ENCODE measurements at places on chromosomes 6 and 20.

DNA sequence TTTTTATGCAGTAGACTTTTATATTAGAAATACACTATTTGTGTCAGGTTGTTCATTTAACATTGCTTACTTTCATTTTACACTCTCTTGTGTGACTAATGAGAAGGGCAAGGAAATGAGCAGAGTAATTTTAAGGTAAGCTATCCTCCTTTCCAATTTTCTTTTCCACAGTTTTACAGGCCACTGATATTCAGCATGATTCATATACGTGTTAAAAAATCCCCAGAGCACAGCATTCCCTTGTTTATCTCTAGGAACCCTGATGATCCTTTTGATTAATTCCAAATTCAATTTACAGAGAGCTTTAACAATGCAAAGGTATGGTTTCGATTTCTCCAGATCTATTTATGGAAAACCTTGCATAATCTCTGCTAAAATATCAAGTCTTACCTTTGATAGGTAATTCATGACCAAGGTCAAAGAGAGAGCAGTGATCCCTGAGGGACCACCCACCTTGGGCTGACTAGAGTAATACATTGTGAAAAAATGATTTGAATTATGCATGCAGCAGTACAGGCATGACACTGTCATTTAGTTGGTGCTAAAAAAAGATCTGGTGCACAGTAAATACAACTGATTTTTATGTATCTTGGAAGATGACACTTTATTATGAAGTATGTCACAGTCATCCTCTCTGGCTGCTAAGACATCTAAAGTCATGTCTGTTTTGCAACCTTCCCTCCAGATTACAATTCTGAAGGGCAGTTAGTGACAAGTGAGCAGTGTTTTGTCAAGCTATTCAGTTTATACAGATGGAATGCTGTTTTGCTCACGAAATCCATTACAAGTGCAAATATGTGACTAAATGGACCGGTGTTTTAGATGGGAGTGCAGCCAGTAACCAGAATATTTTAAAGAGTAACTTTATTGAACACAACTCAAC is 736.6 kb downstream of the EPHA7 start:
- DNase-seq, result no peak

- no peak for DNase-seq
These were observed 67.9 kb upstream of the RNF24 start for GRCh38 chr20:4083098-4083865.

- no peak for DNase-seq
These were observed 68.5 kb downstream of the SRC start for GRCh38 chr20:37414224-37415035.

GRCh38 chr20:20823476-20823881 is 111.0 kb upstream of the RALGAPA2 start:
- no peak for DNase-seq

- DNase-seq, result no peak
These were observed 91.5 kb upstream of the RPS6KA2 start for GRCh38 chr6:166718516-166718915.

- DNase-seq, result no peak
These were observed 9.9 kb downstream of the SNX21 start for GRCh38 chr20:45843506-45843905.

DNA sequence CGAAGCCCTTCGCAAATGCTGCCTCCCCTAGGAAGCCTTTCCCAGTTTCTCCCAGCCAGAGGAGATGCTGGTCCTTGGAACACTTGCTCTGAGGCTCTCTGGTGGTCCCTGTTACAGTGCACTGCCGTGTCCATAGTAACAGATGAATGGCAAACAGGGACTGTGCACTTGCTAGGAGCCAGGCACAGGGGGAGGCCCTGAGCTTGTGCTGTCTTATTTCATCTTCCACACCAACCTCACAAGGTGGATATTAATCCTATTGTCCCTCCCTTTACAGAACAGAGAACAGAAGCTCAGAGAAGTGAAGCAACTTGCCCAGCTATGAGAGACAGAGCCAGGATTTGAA is 19.0 kb downstream of the SRC start:
- no peak for DNase-seq

GRCh38 chr6:98840385-98840784 is 6.0 kb downstream of the POU3F2 start:
- no peak for DNase-seq

GRCh38 chr6:63510849-63511248 is 61.4 kb upstream of the LOC128125822 start:
- DNase-seq, result no peak

GRCh38 chr6:135820340-135820739 is 31.2 kb upstream of the PDE7B start:
- peak; percentile 57 for DNase-seq

- DNase-seq, result no peak
These were observed 347.1 kb downstream of the ZFAND3 start for GRCh38 chr6:38166411-38167240.
